ENCODE measurements at places on chromosomes 1 and 21.

GRCh38 chr1:48790397-48790796 lies 13.7 kb upstream of the BEND5 start:
- DNase-seq: no peak

GRCh38 chr1:112744009-112744578 lies 29.0 kb upstream of the PPM1J start:
- DNase-seq: no peak

DNA sequence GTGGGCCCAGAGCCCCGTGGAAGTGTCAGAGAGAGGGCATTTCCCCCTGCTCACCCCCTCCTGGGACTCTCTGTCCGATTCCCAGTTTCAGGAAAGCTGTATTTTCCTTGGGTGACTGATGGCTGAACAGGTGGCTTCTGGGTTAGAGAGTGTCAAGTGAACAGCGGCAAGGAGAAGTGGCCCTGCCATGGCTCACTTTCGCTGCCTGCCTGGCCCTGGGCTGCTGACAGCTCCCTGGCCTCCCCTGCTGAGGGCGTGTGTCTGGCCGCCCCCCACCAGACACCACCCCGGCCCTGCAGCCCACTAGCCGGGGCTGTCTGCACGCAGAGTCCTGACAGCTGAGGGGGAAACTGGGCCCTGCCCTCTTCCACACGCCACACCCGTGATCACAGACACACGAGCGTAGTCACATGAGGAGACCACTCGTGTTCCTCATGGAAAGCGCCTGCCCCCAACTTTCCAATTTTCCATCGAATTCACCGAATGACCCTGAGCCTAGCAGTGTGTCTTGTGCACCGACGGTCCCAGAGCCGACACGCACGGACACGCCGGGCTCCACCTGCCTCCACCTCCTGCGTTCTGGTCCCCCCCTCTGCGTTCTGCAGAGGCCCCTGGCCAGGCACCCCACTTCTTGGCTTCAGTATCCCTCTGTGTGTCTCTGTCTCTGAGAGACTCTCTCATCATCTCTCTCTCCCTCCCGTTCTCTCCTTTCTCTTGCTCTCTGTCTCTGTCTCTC lies 60.6 kb upstream of the CASZ1 start:
- DNase-seq: no peak

- no peak for DNase-seq
Observed at GRCh38 chr1:61975638-61976037, 219.0 kb upstream of the L1TD1 start.

- no peak for DNase-seq
Observed at GRCh38 chr1:60425528-60425927, 352.0 kb upstream of the C1orf87 start.

DNA sequence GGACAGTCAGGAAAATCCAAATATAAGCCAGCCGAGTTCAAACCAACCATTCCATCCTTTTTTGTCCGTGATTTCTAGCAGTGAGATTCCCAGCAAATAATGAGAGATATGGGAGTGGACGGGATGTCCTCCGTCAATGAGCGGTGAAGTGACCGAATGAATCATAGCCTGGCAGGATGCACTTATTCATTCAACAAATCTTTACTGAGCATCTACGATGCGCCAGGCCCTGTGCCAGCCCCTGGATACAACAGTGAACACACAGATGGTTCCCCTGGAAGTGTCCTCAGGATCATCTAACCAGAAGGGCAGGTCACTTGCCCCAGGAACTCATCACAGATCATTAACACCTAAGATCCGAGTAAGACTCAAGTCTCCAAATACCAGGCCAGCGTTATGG lies 8.2 kb upstream of the PLEKHA6 start:
- no peak for DNase-seq

- peak; percentile 51 for DNase-seq
Observed at GRCh38 chr21:34969423-34970166, 79.5 kb downstream of the RUNX1 start.

GRCh38 chr1:161702250-161702649 lies 4.8 kb upstream of the FCRLA start:
- no peak for DNase-seq

- DNase-seq: no peak
Observed at GRCh38 chr21:38821248-38821647, 15.5 kb downstream of the ETS2 start.

- DNase-seq: no peak
Observed at GRCh38 chr21:24852610-24853195, 754.6 kb downstream of the MRPL39 start.
